Non-pigmented ciliary epithelial cell (primary cell): ENCODE measurements at places on chromosomes 7 and 10.

DNA sequence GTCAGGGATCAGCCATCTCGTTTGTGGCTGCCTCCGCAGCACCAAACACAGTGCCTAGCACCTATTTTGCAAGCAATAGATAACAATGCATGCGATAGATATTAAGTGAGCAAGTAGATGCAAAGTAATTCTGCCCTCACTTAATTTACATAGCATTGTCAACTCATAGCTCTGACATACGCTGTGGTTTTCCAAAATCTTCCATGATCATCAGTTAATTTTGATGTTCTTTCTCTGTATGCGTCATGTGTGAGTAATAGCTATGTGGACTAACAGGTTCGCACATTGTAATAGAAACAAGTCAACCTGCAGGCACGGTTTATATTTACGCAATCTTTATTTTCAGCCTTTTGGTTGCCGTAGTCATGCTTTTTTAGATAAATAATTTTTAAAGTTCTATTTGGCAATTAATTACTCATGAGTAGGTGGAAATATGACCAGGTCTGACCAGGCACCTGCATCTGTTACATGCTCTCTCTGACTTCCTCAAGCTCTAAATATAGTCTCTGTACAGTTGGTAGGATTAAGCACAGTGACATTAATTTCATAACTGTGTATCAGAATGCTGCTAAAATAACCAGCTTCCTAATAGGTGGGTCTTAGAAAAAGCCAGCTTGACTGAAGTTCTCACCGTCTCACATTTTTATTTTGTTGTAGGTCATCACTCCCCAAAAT lies 13.3 kb downstream of the MAP3K8 start:
- peak; percentile 58 for DNase-seq

DNA sequence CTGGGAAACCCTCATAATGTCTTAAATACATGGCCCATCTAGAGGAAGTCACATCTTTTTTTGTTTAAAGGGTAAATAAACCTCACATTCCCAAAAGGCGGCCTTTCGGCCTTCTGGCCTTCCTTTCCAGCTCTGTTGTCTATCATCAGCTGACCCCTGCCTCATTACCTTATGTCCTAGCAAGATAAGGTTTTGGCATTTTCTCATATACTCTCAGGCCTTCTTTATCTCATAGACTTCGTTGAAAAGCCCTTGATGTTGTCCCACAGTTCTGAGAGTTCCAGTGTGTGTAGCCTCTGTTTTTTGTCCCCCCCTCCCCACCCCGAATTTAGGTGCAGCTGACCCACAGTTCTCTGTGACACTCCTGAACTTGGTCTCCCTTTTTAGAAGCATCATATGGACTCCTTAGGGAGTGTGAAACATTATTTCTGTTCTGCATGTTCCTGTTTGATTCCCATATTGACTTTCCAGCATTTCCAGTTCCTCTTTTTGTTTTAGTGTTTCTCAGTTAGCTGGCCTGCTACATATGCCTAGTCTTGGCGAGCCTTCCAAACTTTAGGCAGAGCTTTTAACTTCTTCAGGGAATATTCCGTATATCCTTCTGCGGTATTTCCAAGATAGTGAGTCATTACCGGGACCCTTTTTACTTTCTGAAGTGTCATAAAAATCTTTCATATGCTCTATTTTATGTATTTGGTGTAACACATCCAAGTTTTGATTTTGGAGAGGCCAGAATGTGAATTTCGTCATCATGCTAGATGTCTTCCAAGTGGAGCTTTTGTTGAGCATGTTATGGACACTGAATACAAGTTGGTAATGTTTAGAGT lies 138.5 kb downstream of the LRRC4 start:
- no peak for DNase-seq

- no peak for DNase-seq
Measured at GRCh38 chr7:475951-476441, 43.6 kb downstream of the PDGFA start.

DNA sequence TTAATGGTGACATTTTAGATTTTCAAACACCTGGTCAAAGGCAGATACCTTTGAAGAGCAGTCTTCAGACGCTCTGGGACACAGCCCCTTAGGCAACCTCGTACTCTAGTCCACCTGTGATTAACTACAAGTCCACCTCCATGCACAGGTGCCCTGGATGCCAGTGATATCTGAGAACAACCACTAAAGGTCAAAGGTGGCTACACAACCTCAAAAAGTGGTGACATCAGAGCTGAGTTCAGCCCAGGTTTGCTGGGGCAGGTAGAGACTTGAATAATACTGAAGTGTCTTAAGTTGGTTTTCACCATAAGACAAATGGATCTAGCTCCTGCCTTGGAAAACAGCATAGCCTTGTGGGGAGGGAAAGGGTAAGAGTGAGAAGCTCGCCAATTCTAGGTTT lies 143.4 kb upstream of the ADO start:
- DNase-seq, result no peak

GRCh38 chr7:150580638-150581394 lies 13.6 kb downstream of the GIMAP4 start:
- no peak for DNase-seq

DNA sequence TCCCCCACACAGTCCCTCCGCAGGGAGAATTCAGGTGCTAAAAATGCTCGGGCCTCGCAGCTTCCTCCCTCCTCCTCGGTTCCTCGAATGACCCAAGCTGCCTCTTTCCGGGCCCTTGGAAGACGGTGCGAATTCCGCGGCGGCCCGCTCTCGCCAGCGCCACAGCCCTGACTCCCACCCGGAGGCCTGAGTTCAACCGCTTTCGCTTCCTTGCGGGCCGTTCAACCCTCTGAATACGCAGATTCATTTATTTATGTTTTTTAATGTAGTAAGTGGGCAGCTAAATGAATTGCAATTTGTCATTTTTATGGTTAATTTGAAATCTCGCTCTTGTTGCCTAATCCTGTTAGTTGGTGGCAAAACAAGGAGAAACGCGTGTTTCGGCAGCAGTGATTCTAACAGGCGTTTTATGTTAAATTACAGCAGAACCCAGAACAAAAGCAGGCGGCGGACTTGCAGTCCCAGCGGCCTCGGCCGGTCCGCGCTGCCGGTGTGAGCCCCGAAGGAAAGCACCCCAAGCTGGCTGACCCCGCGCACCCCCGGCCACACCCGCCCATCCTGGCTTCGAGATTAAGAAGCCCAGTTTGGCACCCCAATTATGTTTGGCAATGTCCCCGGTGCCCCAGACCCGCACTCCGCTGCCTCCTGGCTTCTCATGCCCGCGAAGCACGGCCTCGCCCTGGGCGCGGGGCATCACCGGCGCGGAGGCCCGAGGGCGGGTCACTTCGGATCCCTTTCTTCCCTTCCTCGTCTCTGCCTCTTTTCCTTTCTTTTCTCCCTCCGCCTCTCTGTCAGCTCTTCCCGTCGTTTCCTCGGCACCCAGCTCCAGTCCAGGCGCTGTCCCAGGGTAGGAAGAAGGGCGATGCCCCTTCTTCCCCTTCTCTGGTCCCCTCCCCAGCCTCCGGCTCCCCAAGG lies 75.9 kb downstream of the INSIG1 start:
- no peak for DNase-seq

GRCh38 chr10:112137154-112137987 lies 46.2 kb downstream of the GPAM start:
- DNase-seq, result no peak

GRCh38 chr10:3935141-3935540 lies 150.1 kb upstream of the KLF6 start:
- DNase-seq, result no peak

DNA sequence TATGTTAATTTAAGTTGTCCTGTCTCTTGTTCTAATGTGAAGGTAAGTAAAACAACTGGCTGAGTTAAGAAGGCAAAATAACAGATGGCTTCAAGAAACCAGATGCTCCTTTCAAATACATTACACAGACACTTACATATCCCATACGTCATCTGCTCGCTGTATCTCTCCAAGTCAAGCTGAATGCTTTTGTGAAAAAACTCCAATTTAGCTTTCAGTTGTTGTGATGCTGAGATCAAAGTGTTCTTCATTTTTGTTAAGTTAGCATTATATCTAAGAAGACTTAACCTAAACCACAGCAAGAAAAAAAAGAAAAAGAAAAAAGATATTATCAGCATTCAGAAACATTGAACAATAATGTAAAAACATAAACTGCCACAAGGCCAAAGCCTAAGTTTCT lies 18.5 kb upstream of the ERLIN1 start:
- no peak for DNase-seq

- DNase-seq, result no peak
Measured at GRCh38 chr10:17838080-17838648, 29.0 kb downstream of the MRC1 start.

GRCh38 chr7:34309116-34309515 lies 348.9 kb upstream of the NPSR1 start:
- no peak for DNase-seq

DNA sequence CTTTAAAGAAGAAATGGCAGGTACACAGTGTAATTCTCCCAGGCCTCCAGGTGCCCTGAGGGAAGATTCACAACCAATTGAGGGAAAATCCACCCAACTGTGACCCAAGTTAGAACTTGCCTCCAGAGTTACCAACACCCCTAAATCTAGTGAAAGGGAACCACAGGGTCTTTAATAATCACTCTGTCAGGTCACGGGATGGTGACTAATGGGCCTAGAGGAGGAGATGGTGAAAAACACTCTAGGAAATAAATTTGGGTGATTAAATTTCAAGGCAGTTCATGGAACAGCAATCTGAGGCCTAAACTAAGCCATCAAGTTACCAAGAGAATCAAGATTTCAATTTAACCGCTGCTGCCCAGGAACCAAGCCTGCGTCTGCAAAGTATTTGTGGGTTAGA lies 26.7 kb upstream of the SLF2 start:
- DNase-seq, result no peak

- no peak for DNase-seq
Measured at GRCh38 chr10:17648243-17649035, 4.5 kb downstream of the STAM start.

- no peak for DNase-seq
Measured at GRCh38 chr7:69674701-69675182, 76.5 kb downstream of the AUTS2 start.

DNA sequence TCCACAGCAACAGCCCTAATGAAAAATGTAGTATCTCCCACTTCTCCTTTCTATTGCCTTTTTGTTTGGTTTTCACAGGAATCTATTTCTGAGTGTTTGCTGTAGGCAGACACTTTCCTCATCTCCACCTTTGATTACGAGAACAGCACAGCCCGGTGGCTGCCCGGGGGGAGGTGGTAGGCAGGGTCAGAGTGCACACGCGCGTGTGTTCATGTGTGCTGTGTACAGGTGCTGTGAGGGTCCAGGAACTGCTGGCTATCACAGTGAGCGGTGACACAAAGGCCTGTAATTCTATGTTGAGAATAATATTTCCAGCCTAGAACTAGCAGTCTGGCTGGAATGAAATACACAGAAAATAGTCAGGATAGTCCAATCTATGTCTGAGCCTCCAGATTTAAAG lies 212.8 kb downstream of the ADARB2 start:
- no peak for DNase-seq

- no peak for DNase-seq
Measured at GRCh38 chr10:80529604-80530003, 8.1 kb upstream of the SH2D4B start.

DNA sequence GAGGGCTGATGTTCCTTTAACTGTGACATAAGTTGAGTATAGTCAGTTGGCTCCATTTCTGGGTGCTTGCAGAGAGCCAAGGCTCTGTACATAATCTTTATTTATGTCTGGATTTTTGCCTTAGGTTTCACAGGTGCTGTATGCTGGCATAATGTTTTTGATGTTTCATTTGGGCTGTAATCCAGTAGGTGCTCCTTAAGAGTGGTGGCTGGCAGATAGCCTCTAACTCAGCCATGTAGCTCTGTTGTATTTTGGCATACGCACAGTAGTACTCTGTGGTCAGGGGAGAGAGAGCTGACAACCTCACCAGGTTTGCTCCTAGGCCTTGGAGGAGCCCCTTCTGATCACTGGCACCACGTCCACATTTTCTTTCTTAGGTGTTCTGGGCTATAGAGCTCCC lies 61.1 kb downstream of the RNF133 start:
- no peak for DNase-seq

DNA sequence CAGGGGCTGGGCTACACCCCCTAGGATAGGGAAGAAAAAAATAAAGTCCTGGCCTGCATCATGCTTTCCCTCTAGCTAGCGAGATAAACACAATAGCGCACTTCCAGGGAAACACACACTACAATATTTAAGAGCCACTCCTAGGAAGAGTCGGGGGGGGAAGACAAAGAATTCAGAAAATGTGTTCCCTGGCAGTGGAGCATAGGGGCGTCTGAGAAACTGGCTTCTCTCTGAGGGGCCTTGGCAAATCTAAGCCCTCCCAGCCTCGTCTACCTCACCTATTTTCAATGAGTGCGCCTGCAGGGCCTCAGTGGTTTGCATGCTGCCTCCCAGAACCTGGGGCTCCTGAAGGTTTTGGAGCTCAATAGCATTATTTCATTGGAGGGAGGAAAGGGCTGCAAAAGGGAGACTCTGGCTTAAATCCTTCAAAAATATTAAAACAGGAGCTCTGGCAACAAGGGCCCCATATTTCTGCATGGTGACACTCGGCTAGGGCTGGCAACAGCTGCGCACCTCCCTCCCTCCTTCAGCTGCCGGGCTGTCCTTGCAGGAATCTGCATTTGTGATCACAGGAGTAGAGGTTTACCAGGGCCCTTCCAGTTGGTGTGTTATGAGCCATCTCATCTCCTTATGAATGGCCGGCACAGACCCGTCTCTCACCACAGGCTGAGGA lies 10.8 kb downstream of the ANXA11 start:
- no peak for DNase-seq

DNA sequence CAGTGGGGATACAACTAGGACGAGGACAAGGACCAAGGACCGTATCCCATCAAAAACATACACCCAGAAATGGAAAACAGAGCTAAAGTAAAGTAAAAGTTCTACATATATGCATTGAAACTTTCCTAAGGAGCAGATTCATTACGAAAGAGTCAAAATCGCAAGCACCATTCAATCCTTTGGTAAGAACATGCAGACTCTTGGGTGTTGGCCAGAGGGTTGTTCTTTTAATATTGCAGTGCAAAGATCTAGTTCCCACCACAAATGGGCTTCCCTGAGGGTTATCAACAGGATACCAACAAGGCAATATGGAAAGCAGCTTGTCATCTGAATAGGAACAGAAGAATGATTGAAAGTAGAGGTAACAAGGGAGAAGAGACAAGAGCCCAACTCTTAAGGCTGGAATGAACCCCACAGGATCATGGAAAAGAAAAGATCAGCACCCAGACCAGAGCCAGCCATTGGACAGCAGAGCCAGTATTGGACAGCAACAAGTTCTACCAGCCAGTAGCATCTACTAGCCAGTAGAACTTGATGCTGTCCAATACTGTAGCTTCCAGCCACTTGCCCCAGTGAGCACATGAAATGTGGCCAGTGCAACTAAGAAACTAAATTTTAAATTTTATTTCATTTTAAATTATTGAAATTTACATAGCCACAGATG lies 66.0 kb downstream of the OSBPL3 start:
- DNase-seq, result no peak

- peak; percentile 88 for DNase-seq
Measured at GRCh38 chr10:62045765-62046521, 144.4 kb downstream of the ARID5B start.
